PC-9 (cell line): ENCODE measurements at places on chromosomes 5 and 9. TPM values are rescaled to one million over a fixed set of nuclear protein-coding genes. Genes with fewer than 3 reads are reported as not detected.

GRCh38 chr9:104456831-104457230, 47.2 kb upstream of the OR13F1 start:
- H3K27me3 ChIP-seq = no peaks in the 10 kb centered on the region
- H3K36me3 ChIP-seq = no peaks in the 10 kb centered on the region
- no peaks in the 10 kb centered on the region for H3K4me1 ChIP-seq
- H3K4me3 ChIP-seq = no peak overlapping the region
- no peak for DNase-seq

GRCh38 chr5:177336112-177336511, 15.4 kb downstream of the LMAN2 start:
- H3K4me3 ChIP-seq = no peak overlapping the region
- no peak overlapping the region for H3K27ac ChIP-seq
- peaks cover 18% of the 10 kb centered on the region for H3K4me1 ChIP-seq
- peaks cover 16% of the 10 kb centered on the region for H3K36me3 ChIP-seq
- no peak for DNase-seq

GRCh38 chr9:115301581-115301980, 183.6 kb upstream of the TNC start:
- H3K4me3 ChIP-seq = no peak overlapping the region
- H3K27ac ChIP-seq = no peak overlapping the region
- DNase-seq = no peak

GRCh38 chr5:95080030-95080429, 204.9 kb downstream of the MCTP1 start:
- no peaks in the 10 kb centered on the region for H3K27me3 ChIP-seq
- H3K27ac ChIP-seq = no peak overlapping the region
- peaks cover 11% of the 10 kb centered on the region for H3K4me1 ChIP-seq
- DNase-seq = no peak

GRCh38 chr5:132271251-132272246, 14.1 kb downstream of the PDLIM4 start:
- H3K4me3 ChIP-seq = no peak overlapping the region
- no peak for DNase-seq
- H3K36me3 ChIP-seq = no peaks in the 10 kb centered on the region
- no peaks in the 10 kb centered on the region for H3K27me3 ChIP-seq
- peaks cover 4% of the 10 kb centered on the region for H3K4me1 ChIP-seq

DNA sequence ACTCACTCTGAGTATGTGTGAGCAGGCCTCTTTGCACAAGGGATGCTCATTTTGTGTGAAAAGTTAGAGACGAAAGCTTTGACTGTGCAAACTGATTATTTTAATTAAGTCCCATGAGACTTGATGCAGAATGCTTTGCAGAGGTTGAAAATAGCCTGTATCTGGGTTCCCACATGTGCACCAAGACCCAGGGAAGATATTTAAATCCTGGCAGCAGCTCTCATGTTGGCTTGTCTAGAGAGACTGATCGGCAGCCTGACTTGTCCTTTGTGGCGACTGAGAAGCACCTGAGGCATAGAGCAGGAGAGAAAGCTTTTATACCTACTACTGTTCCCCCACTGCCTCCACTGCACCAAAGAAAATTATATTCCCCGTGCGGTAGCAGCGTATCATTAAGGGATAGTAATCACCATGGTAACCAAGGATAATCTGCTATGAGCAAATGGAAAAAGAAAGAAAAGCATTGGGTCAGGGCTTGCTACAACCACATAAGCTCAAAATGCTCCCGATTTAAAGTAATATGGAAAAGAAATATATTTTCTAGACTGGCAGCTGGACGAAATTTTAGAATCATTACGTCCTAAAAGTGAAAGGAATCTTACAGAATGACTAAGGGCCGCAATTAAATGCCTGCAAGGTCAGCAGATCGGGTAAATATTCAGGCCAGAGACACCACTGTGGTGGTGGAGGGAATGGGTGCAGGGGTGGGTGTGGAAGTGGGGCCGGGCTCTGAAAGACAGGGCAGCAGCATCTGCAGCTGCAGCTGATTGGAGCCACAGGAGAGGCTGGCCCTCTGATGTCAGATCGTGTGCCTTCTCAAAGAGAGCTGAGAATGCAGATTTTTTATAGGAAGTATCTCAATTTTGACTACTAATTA, 135.3 kb upstream of the EPB41L4A start:
- no peaks in the 10 kb centered on the region for H3K27me3 ChIP-seq

DNA sequence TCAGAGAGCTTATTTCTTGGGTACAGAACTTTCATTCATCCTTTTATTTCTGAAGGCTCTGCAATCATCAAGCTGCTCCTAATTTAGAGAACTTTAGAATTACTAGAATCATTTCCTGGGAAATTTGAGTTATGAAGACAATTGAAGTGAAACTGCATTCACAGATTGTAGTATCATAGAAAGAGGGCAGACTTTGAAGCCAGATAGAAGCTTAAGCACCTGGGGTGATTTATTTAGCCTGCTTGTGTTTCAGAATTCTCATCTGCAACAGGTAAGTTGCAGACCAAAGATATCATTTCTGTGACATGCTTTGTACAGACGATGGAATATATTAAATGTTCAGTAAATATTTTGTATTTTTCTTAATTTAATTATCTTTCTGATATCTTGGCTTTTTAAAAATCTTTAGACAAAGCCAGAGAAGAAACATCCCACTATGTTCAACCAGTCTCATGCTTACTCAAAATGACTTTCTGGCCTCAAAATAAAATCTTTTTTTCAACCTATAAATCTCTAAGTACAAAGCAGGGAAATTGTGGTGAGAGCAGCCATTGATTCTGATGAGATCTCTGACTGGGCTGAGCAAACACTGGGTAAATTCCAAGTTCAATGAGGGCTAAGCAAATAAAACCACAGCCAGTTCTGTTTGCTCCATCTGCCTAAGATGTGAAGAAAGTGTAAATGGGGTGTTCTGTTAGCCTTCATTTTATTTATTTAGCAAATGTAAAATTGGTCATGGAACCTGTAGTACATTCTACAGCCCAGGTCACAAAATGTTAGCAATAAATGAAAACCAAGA, 264.7 kb upstream of the CCNG1 start:
- no peaks in the 10 kb centered on the region for H3K36me3 ChIP-seq
- DNase-seq = no peak
- H3K4me1 ChIP-seq = no peaks in the 10 kb centered on the region
- no peak overlapping the region for H3K4me3 ChIP-seq
- no peak overlapping the region for H3K27ac ChIP-seq

The TYRP1 gene
- total RNA-seq = not detected in 2 replicates

GRCh38 chr5:759781-760362, 24.7 kb downstream of the ZDHHC11B start:
- H3K27ac ChIP-seq = no peak overlapping the region
- peaks cover 84% of the 10 kb centered on the region for H3K27me3 ChIP-seq
- 0 out of 2 replicates have a peak, but pooled peaks cover 4% of the 10 kb centered on the region for H3K4me1 ChIP-seq
- no peak overlapping the region for H3K4me3 ChIP-seq
- no peak for DNase-seq

GRCh38 chr5:136526791-136527190, 161.4 kb upstream of the TRPC7 start:
- H3K4me1 ChIP-seq = no peaks in the 10 kb centered on the region
- H3K36me3 ChIP-seq = no peaks in the 10 kb centered on the region
- H3K4me3 ChIP-seq = no peak overlapping the region
- no peaks in the 10 kb centered on the region for H3K27me3 ChIP-seq
- DNase-seq = no peak

DNA sequence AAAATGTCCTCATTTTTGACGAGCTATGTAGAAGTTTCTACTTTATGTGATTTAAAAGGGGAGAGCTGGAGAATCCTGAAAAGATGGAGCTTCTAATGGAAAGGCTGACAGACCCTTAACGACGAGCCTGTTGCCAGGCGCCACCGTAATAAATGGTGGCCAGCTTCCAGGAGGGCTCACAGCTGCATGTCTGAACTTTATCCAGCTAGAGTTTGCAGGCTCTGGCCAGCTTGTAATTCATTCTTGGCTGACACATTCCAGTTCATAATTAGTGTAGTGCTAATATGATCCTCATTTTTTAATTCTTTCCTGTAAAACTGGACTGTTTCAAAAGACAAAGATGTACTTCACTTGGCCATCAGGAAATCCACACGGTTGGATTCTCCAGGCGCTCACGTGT, 246.7 kb downstream of the GAS1 start:
- H3K27me3 ChIP-seq = no peaks in the 10 kb centered on the region
- DNase-seq = no peak
- no peak overlapping the region for H3K27ac ChIP-seq
- H3K4me1 ChIP-seq = peaks cover 10% of the 10 kb centered on the region
- no peak overlapping the region for H3K4me3 ChIP-seq
- H3K36me3 ChIP-seq = no peaks in the 10 kb centered on the region

- DNase-seq = no peak
- no peak overlapping the region for H3K27ac ChIP-seq
- peaks cover 23% of the 10 kb centered on the region for H3K4me1 ChIP-seq
- H3K36me3 ChIP-seq = no peaks in the 10 kb centered on the region
- no peak overlapping the region for H3K4me3 ChIP-seq
Observed at GRCh38 chr5:91128604-91129003, 254.5 kb downstream of the ARRDC3 start.

DNA sequence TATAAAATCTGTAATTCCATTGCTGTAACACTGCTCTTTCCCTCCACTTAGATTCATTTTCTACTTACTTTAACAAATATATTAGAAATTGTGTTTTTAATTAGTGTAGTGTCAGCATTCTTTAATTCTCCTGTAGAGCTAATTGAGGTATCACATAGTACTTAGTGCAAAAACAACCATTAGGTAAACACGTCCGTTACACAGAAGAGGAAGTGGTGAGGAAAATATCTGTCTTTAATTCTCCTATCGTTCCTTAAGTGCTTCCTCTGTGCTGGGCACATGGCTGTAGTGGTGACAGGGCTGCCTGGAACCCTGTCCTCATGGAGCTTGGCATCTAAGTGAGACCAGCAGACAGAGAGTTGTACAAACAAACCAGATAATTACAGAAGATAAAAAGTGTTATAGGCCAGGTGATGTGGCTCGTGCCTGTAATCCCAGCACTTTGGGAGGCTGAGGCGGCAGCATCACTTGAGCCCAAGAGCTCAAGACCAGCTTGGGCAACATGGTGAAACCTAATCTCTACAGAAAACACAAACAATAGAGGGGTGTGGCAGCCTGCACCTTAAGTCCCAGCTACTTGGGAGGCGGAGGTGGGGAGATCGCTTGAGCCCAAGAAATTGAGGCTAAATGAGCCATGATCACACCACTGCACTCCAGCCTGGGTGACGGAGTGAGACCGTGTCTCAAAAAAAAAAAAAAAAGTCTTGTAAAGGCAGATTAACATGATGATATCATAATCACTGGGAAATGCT, 36.4 kb downstream of the PARP8 start:
- no peaks in the 10 kb centered on the region for H3K36me3 ChIP-seq
- H3K4me3 ChIP-seq = no peak overlapping the region
- H3K4me1 ChIP-seq = no peaks in the 10 kb centered on the region
- no peak overlapping the region for H3K27ac ChIP-seq
- no peak for DNase-seq
- H3K27me3 ChIP-seq = no peaks in the 10 kb centered on the region

The PTGS1 gene
- 1.8 TPM in 2 replicates for total RNA-seq

The SPATA31A3 gene
- total RNA-seq = not detected in 2 replicates

The P4HA2 gene
- 21.7 and 24.0 TPM in 2 replicates for total RNA-seq

- no peak overlapping the region for H3K27ac ChIP-seq
- H3K27me3 ChIP-seq = peaks cover 27% of the 10 kb centered on the region
- H3K4me3 ChIP-seq = no peak overlapping the region
Observed at GRCh38 chr5:930866-931265, 38.2 kb downstream of the TRIP13 start.

The ELAVL2 gene
- not detected in 2 replicates for total RNA-seq

The RETREG1 gene
- total RNA-seq = 5.6 and 9.7 TPM in 2 replicates

DNA sequence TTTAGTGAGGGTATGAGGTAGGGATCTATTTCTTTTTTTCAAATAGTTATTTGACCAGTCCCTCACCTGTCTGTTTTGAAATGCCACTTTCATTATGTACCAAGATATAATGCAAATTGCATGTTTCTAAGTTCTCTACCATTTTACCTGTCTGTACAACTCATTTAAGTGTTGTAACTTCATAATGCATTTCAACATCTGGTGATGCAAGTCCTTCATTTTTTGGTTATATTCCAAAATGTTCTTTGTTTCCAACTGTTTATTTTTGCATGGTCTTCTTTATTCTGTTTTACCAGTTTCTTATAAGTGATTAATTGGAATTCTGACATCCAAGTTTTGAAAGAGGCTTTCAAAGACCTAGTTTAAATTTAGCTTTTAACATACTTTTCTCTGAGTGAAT, 26.8 kb downstream of the TDRD7 start:
- no peaks in the 10 kb centered on the region for H3K27me3 ChIP-seq
- H3K4me3 ChIP-seq = no peak overlapping the region
- peaks cover 13% of the 10 kb centered on the region for H3K4me1 ChIP-seq
- DNase-seq = no peak
- peaks cover 4% of the 10 kb centered on the region; the same call in 1 of the 2 replicates for H3K36me3 ChIP-seq

- H3K36me3 ChIP-seq = no peaks in the 10 kb centered on the region
- H3K4me3 ChIP-seq = no peak overlapping the region
- no peaks in the 10 kb centered on the region for H3K4me1 ChIP-seq
- H3K27ac ChIP-seq = no peak overlapping the region
- no peaks in the 10 kb centered on the region for H3K27me3 ChIP-seq
Observed at GRCh38 chr9:16825971-16826625, 44.4 kb downstream of the BNC2 start.

GRCh38 chr5:176887252-176887849, 11.8 kb downstream of the HK3 start:
- DNase-seq = no peak
- no peaks in the 10 kb centered on the region for H3K36me3 ChIP-seq

DNA sequence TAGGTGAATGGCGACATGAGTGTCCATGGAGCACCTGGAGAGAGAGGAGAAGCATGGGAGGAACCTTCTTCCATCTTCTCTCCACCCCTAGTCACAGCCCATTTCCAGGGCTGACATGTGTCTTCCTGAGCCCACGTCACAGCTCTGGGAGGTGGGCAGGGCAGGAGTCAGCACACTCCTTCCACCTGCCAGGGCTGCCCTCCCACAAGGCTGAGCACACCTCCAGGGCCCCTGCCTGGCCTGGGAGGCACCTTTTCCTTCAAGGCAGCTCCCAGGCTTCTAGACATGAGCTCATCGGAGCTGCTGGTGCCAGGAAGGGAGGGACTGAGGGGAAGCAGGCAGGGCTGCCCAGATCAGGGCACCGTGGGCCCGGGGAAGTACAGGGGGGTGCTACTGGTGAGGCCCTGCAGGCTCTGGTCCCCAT, 13.6 kb upstream of the SYNPO start:
- H3K4me1 ChIP-seq = no peaks in the 10 kb centered on the region; the same call in 1 of the 2 replicates
- no peak overlapping the region for H3K4me3 ChIP-seq
- H3K36me3 ChIP-seq = no peaks in the 10 kb centered on the region
- H3K27ac ChIP-seq = no peak overlapping the region

DNA sequence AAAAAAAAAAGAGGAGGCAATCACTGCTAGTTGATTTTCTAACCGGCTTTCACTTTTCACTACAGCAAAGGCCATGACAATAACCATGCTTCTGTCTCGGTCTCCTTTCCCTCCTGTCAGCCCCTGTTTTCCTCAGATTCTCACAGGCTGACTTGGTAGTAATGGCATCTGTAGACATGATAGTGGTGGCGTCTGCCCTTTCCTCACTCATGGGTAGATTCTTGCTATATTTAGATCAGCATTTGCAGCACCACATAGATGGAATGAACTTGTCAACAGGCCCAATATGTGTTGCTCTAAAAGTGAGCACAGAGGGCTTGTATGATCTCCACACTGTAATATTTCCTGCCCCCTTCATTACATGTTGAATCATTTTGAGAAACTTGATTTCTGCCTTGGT, 120.3 kb upstream of the FTMT start:
- peaks cover 16% of the 10 kb centered on the region for H3K4me1 ChIP-seq
- H3K36me3 ChIP-seq = no peaks in the 10 kb centered on the region
- no peak overlapping the region for H3K27ac ChIP-seq
- H3K4me3 ChIP-seq = no peak overlapping the region
